ENCODE measurements at places on chromosomes 11 and 22.

DNA sequence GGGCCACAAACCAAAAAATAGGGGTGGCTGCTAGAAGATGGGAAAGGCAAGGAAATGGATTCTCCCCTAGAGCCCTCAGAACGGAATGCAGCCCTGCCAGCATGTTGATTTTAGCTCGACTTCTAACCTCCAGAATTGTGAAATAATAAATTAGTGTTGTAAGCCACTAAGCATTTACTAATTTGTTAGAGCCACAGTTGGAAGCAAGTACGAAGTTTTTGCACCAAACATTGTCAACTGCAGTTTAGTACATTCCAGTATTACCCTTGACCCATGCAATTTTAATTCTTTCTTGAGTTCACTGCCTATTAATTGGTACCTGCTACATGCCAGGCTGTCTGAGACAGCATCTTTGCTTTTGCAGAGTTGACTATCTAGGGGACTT, 32.2 kb downstream of the PARVA start:
- DNase-seq, result no peak

GRCh38 chr11:119699227-119699626, 29.8 kb downstream of the NECTIN1 start:
- no peak for DNase-seq

DNA sequence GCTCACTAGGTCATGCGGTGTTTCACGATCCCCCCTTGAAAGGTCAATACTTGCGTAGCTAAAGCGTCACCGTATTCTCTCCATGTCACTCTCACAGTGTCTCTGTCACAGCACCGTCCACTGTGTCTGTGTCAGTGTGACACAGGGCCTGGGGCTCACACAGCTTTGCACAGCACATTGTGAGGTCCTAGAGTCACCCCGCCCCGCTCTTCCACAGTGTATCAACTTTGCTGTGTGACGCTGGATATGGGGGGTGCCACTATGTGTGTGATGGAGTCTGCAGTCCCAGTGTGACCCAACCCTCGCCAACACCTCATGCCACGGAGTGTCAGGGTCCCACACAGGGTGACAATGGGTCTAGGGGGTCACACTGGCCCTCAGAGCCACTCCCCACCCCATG, 583 bp downstream of the P4HA3 start:
- DNase-seq, result no peak

DNA sequence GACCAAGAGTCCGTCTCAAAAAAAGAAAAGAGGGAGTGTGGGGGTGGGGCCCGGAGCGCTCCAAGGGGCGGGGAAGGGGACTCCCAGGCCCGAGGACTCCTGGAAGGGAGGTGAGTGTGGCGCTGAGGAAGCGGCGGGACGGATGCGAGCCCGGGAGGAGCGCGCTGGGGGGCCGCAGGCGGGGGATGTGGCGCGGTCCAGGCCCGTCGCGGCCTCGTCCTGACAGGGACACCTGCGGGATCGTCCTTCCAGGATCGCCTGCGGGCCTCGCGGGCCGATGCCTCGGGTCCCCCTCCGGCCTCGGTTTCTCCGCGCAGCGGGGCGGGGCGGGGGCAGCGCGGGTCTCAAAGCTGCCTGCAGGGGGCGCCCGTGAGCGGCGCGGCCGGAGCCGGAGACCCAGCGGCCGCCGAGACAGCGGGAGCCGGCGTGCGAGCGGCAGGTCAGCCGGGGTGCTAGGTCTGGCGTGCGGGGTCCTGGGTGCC, 3.8 kb upstream of the ADORA2A start:
- peak; percentile 61 for DNase-seq

All from ELR (cell line).